Aorta (tissue), 5 donors: ENCODE measurements at places on chromosomes 2 and 18. TPM values are rescaled to one million over a fixed set of nuclear protein-coding genes. Genes with fewer than 3 reads are reported as not detected.

MERTK gene
- 29.7 TPM for total RNA-seq

RGPD6 gene
- total RNA-seq = 42.8 TPM

PLCL1 gene
- 11.6 TPM for total RNA-seq

SAG gene
- not detected for total RNA-seq

AQP12B gene
- total RNA-seq = not detected

HOXD11 gene
- not detected for total RNA-seq

ATP8B1 gene
- 101 TPM for total RNA-seq

DSG4 gene
- not detected for total RNA-seq

NPPC gene
- total RNA-seq = 0.49 TPM
